WERI-Rb-1 (cell line): ENCODE measurements at places on chromosomes 11 and 22.

- no peak for DNase-seq
Measured at GRCh38 chr11:35874751-35875450, 69.0 kb upstream of the LDLRAD3 start.

DNA sequence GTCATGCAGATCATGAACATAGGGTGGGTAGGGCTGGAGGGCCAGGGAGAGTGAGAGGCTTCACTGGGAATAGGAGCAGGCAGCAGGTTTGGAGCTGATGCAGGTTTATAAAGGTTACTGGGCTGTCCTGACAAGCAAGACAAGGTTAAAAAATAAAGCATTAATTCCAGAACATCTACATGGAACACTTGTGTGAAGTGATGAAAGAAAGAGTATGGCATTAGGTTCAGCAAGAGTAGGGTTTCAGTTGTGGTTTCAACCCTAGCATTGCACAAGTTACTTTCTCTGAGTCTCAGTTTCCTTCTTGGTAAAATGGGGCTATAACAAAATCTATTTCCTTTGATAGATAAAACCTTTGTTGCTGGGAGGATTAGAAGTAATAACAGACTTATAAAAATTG, 114.6 kb upstream of the SESN3 start:
- DNase-seq: no peak

- DNase-seq: no peak
Measured at GRCh38 chr22:39115570-39115969, 18.5 kb downstream of the APOBEC3H start.

GRCh38 chr11:19719960-19720359, 7.3 kb downstream of the NAV2 start:
- DNase-seq: no peak

DNA sequence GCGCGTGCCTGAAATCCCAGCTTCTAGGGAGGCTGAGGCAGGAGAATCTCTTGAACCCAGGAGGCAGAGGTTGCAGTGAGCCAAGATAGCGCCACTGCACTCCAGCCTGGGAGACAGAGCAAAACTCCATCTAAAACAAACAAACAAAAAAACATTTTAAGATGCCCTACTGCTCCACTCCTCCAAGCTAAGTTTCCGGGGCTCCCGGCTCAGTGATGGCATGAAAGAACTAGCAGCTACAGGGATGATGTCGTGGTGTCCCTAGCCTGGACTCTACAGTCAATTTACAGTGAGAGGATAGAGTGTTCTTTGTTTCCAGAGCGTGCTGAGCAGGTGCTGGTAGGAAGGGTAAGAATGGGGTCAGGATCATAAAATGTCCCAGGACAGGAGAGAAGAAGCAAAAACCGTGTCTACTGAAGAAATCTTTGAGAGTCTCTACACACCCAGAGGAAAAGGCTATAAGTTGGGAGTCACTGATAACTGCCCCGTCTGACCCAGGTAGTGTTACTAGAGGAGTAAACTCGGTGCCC, 1.2 kb upstream of the ZBTB3 start:
- DNase-seq: no peak

- DNase-seq: no peak
Measured at GRCh38 chr22:19877626-19878339, 23.1 kb upstream of the GNB1L start.

DNA sequence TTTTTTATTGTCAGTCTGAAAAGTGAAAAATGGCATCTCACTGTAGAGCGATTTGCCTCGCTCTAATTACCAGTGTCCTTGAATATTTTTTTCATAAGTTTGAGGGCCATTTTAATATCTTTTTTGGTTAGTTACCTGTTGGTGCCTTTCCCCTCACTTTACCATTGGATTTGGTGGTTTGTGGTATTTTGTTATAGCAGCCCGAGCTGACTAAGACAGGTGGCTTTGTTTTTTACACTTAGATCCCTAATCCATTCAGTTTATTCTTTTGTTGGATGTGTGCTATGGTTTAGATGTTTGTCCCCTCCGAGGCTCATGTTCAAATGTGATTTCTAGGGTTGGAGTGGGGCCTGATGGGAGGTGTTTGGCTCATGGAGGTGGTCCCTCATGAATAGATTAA, 6.5 kb upstream of the CAPN5 start:
- no peak for DNase-seq

- no peak for DNase-seq
Measured at GRCh38 chr11:47347137-47347536, 5.4 kb downstream of the MYBPC3 start.

DNA sequence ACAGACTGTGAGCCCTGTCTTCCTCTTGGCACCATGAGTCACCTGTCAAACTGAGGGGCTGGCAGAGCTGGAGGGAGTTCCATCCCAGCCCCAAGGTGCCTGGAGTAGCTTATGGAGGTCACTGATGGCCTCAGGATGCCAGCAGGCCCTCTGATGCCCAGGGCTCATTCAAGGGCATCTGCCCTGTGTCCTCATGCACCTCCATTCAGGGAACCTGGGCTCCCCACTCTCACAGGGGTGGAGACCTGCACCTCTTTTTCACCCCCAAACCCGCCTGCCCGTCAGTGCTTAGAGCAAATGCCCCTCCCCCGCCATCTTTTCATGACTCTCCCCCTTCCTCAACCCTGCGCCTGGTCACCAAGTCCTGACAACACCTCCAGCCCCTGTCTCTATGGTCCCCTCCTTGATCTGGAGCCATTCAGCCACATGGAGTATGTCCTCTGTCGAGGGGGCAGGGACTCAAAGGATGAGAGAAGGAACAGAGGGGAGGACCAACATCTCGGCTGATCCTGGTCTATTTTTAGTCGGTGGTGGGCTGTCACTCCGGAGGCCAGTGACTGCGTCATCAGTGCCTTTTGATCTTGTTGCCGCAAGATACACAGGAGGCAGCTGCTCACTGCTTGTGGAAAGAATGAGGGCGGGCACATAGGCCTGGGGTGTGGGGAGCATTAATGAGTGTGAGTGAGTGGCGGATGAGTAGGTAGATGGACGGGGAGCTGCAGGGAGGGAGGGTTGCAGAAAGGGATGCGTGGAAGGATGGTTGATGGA, 72.2 kb downstream of the CDKN1C start:
- DNase-seq: no peak

DNA sequence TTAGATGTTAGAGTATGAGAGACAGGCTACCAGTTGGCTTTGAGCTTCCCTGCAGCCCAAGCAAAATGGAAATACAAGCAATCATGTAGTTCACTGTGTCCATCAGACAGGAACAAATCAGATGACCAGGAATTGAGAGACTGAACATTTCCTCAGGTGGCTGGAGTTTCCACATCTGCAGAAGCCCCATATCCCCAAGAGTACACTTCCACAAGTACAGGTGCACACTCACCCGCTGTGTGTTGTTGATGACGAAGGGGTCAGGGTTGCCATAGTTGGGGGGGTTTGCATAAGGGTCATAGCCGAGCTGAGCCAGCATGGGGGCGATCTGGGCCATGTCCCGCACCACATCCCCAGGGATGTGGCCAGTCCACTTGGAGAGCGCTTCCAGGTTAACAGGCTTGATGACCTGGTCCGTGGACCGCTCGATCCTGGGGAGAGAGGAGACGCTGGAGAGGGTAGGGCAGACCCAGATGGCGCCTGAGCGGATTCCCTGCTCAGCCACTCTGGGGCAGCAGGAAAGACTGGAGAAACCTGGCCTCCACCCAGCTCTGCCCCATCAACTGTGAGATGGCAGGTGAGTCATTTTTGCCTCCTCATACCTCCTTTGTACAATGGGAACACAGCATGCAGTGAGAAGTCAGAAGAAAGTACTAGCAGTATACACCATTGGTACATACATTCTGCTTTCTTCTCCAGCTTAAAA, 23.9 kb upstream of the TFIP11 start:
- no peak for DNase-seq

DNA sequence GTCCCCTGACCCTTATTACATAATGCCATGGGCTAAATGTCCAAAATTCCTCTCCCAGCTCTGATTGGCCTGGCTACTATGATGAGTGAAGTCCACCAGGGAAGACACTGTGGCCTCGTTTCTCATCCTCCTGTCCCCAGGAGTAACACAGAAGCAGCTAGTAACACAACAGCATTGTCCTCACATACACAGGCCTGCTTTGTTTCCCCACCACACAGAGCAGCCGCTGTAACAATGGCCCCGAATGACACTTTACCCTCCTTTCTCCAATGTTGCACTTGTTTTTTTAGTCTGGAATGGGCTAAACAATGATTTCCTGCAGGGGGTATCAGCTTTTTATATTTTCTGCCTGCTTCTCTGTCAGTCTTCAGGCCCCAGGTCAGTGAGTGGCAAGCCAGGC, at the start of gene PRR5L:
TSS of gene PRR5L (plus strand) at position 363 of the 400 bp plus-strand sequence. CDS start 104,834 bp downstream, outside the sequence.
- DNase-seq: no peak

DNA sequence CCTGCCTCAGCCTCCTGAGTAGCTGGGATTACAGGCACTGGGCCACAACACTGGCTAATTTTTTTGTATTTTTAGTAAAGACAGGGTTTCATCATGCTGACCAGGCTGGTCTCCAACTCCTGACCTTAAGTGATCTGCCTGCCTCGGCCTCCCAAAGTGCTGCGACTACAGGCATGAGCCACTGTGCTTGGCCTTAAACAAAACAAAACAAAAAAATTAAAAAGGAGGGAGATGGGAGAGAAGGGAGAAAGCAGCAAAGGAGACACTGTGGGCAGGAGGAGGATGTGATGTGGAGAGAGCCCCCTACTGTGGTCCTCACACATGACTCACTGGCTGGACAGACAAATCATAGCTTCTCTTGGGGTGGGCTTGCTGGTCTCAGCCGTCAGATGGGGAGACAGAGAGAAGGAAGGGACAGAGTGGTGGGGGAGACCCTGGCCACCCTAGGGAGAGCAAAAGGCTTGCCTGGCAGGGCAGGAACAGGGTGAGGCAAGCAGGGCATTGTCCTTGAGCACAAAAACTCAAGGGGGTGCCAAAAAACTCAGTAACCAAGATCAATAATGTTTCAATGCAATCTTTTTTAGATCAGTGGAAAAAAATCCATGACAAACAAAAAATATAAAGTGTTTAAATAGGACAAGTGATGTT, 31.6 kb downstream of the TPST2 start:
- no peak for DNase-seq

DNA sequence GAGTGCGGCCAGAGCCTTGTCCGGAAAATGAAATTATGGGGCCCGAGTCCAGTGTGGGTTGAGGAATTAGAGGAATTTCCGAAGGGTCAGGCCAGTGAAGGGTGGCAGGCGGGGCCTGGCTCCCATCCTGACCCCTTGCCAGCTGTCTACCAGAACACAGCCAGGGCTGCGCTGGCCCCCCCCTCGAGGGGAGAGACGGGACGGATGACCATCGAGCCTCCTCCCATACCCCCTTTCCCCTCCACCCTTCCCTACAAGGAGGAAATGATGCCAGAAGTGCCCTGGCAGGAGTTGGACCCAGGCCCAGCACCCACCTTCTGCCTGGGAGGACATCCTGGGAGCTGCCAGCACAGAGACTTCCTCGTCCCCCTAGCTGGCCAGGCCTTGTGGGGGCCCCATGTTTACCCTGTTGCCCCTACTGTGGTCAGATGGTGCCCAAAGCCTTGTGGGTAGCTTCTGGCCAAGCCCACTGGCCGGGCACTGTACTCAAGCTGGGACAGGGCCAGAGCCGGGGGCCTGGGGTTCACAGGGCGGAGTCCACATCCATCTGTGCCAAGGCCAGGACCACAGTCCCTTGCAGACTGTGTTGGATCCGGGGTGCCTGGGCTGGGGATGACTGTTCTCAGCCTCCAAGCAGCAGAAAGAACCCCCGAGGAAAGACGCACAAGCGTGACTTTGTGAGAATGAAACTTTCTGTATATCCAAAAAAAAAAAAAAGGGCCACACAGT, 20.8 kb downstream of the ARVCF start:
- DNase-seq: no peak

DNA sequence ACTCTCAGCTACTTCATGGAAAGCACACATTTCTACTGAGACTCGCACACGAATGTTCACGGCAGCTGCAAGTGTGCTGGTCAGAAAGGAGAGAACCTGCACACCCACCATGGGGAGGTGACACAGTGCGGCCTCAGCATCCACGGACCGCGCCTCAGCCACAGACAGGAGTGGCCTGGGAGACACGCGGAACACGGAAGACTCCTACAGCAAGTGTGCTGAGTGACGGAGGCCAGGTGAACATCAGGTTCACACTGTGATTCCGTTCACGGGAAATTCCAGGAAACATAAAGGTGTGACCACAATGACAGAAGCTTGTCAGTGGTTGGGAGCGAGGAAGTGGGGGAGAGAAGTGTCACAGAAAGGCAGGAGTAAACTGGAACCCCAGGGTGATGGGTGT, 13.3 kb upstream of the MOB2 start:
- DNase-seq: no peak

- DNase-seq: no peak
Measured at GRCh38 chr11:90947930-90948329, 725.1 kb upstream of the CHORDC1 start.

GRCh38 chr11:22930816-22931594, 70.7 kb upstream of the CCDC179 start:
- DNase-seq: no peak

GRCh38 chr11:134837166-134837886, 425.3 kb upstream of the B3GAT1 start:
- no peak for DNase-seq

GRCh38 chr11:95647355-95647754, 142.2 kb downstream of the FAM76B start:
- no peak for DNase-seq

GRCh38 chr11:72594493-72595291, 79.5 kb downstream of the PDE2A start:
- DNase-seq: no peak

DNA sequence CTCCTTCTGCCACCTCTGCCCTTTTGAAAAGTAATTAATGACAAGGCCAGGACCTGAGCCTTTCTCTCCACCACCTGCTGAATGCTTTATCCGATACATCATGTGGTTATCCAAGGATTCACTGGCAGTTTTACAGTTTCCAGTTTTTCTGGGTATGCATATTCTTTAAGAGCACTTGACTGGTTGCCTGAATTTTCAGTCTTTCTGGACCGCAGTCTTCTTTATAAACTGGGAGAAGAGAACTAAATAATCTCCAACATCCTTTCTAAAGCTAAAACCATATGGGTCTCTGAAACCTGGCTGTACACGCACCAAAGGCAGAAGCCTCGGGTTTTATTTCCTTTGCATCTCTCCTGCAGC, 65.1 kb downstream of the BTG4 start:
- no peak for DNase-seq

DNA sequence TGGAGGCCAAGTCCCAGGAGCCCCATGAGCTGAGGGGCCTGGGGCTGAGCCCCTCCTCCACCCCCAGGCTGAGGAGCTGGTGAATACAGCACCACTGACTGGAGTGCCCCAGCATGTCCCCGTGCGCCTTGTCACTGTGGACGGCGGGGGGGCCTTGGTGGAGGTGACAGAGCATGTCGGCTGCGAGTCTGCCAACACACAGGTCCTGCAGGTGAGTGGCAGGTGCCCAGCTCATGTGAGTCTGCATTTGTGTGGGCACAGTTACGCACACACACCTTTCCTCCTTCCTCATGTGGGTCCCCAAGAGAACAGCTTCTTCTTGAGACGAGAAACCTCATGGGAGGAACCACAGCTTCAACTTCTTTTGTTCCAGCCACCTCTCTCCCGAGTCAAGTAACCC, 7.7 kb downstream of the TMEM132A start:
- DNase-seq: no peak

- DNase-seq: no peak
Measured at GRCh38 chr11:111364503-111364902, 14.6 kb downstream of the POU2AF1 start.

- DNase-seq: no peak
Measured at GRCh38 chr11:120658071-120658423, 146.5 kb downstream of the GRIK4 start.

- peak; percentile 38 for DNase-seq
Measured at GRCh38 chr22:23034621-23035556, 35.4 kb upstream of the GNAZ start.
